Suprapubic skin (tissue), 4 donors: ENCODE measurements at places on chromosomes 7 and 10. TPM values are rescaled to one million over a fixed set of nuclear protein-coding genes. Genes with fewer than 3 reads are reported as not detected.

DNA sequence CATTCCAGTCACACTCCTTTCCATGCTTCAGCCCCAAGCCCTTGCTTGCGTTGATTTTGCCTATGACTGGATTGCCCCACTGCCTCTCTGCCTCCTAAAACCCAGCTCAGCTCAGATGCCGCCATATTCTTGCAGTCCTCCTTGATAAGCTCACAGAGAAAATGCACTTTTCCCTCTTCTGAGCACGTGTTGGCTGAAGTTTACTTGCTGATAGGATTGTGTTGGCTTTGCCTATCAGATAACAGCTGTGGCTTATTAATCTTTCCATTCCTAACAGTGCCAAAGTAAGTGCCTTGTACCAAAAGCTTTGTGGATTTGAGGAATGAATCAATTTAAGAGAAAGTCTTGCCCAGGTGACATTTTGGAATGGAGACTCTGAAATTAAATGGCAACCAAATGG, 249.2 kb downstream of the PHTF2 start:
- no peak for DNase-seq

GPER1 gene
- 11.9 TPM for total RNA-seq

SPDYE9 gene
- total RNA-seq = not detected

SP8 gene
- 5.5 TPM for total RNA-seq

- DNase-seq = no peak
Observed at GRCh38 chr7:82672078-82672477, 228.5 kb upstream of the CACNA2D1 start.

C10orf90 gene
- 4.0 TPM for total RNA-seq

HOXA5 gene
- total RNA-seq = 16.3 TPM

CCDC3 gene
- total RNA-seq = 54.2 TPM

FEZF1 gene
- total RNA-seq = not detected

DRGX gene
- 1.2 TPM for total RNA-seq

HOXA3 gene
- total RNA-seq = 5.5 TPM

DNA sequence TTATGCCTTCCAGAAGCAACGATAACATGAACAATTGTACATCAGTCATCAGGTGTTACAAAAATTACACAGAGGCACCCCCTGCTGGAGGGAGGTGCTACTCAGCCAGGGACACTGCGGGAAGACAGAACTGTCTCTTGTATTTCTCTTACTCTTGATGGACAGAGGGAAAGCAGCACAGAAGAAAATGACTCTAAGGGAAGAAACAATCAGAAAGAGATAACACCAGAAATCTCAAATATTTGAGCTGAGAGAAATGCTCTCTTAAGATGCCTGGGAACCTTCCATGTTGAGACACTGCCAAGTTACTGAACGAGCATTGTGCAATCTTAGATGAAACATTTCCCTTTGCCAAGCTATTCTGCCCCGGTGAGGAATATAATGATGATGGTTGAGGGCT, 227.6 kb upstream of the NPSR1 start:
- no peak for DNase-seq

EMX2 gene
- 9.7 TPM for total RNA-seq

SFRP4 gene
- 0.68 TPM for total RNA-seq

DNA sequence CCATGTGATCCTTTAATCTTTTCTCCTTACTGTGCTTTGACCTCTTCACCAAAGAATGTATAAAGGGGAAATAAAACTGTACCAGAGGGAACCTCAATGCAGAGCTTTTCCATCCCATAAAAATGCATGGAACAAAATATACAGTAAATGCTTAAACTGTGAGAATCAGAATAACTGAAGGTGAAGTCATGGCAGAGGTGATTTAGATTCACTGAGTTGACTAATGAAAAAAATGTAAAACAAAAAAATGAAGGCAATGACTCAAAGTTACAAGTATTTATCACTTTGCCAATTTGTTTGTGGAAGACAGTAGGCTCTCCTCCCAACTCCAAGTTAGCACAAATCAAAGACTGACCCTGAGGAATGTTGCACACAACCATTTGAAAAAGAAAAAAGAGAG, 1331.6 kb upstream of the SORCS1 start:
- no peak for DNase-seq

DNA sequence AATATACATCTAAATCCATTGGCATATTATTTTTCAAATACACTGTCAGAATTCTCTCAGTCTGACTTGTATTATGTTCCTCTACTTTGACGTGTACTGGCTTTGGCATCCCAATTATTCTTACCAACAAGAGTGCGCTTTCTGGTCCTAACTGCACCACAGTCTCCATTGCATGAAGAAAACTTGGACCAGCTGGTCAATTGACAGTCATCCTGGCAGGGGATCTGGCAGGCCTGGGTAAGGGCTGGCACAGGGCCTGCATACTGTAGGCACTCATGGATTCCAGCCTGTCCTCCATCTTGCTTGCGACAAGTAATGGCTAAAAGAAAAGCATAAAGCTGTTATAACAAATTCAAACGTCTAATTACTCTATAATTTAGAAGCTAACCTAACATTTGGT, 384.9 kb downstream of the THSD7A start:
- DNase-seq = no peak

DNA sequence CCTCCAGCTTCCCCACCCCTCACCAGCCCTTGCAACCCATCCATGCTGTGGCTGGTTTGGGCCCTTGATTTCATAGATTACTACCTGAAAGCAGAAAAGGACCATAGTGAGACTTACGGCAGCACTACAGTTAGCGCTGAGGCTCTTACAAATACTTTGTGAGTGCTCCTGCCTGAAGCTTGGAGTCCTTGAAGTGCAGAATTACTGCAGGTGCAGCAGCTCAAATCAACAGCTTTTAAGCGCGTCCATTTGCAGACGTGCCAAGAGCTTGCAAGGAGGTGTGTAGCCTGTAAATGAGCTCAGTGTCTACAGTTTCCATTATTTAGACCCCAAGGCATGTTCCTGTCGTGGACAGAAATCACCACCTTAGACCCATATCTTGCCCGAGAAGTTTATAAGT, 103.0 kb downstream of the CELF2 start:
- DNase-seq = no peak

GRCh38 chr10:99450156-99450555, 19.7 kb upstream of the GOT1 start:
- no peak for DNase-seq

SUN3 gene
- not detected for total RNA-seq

GRCh38 chr7:159136013-159136412, 8.7 kb downstream of the VIPR2 start:
- peak; percentile 31 for DNase-seq

DNA sequence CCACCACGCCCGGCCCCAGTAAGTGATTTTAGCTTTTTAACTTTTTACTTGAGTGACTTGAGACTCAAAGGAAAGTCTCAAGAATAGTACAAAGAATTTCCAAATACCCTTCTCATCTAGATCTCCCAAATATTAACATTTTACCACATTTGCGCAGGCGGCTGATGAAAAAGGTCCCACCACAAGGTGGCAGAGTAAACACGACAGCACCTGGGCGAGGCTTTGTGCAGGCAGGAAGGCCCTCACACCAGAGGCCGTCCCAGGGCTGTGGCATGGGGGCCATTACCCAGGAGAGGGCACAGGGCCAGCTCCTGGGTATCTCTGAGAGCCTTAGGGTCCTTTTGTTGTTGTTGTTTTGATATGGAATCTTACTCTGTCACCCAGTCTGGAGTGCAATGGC, 50.0 kb upstream of the WIPI2 start:
- no peak for DNase-seq

GRCh38 chr7:36600869-36601530, 123.3 kb downstream of the AOAH start:
- DNase-seq = no peak

DNA sequence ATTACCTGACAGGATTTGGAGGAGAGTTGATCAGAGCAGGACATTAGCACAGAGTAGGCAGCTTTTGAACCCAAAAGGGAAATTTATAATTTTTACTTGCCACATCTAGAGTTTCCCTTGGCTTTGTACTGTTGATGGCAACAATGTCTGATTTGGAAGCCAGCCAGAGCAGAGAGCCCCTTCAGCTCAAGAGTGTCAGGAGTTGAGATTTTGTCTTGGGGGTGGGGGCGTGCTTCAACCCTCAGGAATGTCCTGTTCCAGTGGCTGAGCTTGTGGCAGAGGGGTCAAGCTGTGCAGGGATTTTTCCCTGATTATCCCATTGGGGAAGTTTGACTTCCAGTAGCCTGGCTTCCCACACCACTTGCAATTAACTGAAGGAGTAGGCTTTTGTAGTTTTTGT, 27.0 kb downstream of the SP4 start:
- DNase-seq = no peak

CNNM1 gene
- 4.0 TPM for total RNA-seq

DNA sequence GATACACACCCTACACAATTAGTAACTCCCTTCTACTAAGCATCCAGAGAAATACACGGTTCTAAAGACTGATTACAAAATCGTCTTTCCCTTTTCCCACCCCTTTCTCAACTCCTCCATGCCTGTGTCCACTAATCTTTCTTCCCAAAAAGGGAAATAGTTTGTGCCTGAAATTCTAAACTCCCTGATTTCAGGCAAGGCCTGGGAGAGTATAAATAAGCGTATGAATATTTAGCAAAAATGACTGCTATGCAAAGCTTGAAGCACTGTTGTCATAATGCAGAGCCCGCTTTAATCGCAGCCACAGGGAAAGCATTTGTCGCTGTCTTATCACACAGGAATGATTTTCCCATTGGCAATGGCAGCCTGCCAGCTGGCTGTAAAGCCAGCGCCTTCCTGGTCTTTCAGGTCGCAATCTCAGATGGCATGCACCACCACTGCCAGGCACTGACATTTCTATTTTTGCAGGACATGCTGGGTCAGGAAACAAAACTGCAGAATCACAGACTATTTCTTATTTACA, 142.9 kb upstream of the PCGF5 start:
- DNase-seq = no peak

DNA sequence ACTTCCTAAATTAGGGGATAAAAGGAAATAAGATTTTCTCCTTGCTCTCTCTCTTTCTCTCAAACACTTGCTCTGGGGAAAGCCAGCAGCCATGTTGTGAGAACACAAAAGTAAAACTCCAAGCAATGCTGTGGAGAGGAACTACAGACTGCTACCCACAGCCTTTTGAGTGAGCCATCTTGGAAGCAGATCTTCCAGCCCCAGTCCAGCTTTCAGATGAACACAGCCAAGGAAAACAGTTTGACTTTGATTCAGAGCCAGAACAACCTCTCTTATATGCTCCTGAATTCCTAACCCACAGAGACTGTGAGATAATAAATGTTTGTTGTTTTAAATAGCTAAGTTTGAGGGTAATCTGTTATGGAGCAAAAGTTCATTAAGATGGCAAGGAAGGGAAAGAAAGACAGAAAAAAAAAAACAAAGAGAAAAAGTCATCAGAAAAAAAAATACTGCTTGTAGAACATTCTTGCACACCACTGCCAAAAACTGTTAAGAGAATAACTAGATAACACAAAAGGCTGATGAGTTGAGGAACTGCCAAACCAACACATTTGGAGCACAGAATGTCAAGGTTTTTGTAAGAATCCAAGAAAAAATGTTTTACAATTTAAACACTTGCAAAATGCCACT, 20.9 kb upstream of the PRKAR2B start:
- DNase-seq = no peak

NRF1 gene
- 11.7 TPM for total RNA-seq

CFAP70 gene
- 2.8 TPM for total RNA-seq

- DNase-seq = no peak
Observed at GRCh38 chr10:101322266-101323108, 31.5 kb upstream of the BTRC start.

- DNase-seq = peak; percentile 25
Observed at GRCh38 chr10:110431659-110432058, 66.0 kb upstream of the DUSP5 start.

KIAA1217 gene
- 59.2 TPM for total RNA-seq

SLC13A1 gene
- total RNA-seq = not detected

LLCFC1 gene
- total RNA-seq = not detected

FKBP6 gene
- not detected for total RNA-seq

- no peak for DNase-seq
Observed at GRCh38 chr10:117763528-117763927, 221.0 kb downstream of the EMX2 start.

GRCh38 chr7:88169717-88170320, 50.0 kb downstream of the SRI start:
- DNase-seq = no peak

DNA sequence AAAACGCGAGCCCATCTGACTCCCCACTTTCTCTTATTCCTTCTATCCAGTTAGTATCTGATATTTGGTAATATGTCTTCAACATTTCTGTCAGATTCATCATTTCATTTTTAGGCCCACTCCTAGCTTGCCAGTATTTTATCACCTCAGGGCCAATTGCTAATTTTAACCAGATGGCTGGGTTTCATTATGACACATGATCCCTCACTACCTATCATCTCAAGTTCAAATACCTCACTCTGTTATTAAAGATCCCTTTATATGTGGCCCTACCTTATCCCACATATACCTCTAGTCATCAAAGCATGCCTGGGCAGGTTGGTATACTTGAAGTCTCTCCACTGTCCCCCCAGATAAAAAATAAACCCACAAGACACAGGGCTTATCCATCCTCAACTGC, 104.9 kb downstream of the RNLS start:
- DNase-seq = no peak

GRCh38 chr10:77420947-77421523, 216.6 kb downstream of the KCNMA1 start:
- no peak for DNase-seq

HKDC1 gene
- total RNA-seq = not detected
